AG10803 (cell line): ENCODE measurements at places on chromosomes 4 and X.

GRCh38 chr4:8582436-8582835, 2.2 kb downstream of the GPR78 start:
- DNase-seq, result no peak

DNA sequence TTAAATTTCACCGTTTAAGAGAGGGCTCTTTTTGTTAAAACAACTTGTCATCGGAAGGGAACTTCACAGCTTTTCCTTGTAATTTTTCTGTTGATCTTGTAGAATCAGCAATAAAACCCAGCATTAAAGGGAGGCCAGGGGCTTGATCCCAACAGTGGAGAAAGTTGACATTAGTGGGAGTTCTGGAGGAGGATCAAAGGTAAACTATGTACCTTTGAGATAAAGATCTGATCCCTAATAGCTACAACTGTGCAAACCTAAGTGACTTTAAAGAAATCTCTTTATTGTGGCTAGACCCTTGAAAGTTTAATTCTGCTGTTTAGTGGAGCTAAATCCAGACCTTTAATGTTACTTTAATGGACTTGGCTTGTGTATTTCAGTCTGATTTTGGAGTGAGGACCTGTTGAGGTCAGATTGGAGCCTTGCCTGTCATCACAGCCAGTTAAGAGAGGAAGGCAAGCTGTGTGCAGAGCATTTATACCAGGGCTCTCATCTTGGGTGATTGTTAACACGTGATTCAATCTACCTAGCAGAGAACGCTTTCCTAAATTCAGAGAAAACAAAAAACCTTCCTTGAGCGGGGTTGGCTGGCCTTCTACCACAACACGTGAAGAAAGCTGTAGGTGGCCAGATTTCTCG, 1.7 kb downstream of the DOCK11 start:
- DNase-seq, result no peak

GRCh38 chr4:101400096-101400495, 52.8 kb upstream of the PPP3CA start:
- no peak for DNase-seq

DNA sequence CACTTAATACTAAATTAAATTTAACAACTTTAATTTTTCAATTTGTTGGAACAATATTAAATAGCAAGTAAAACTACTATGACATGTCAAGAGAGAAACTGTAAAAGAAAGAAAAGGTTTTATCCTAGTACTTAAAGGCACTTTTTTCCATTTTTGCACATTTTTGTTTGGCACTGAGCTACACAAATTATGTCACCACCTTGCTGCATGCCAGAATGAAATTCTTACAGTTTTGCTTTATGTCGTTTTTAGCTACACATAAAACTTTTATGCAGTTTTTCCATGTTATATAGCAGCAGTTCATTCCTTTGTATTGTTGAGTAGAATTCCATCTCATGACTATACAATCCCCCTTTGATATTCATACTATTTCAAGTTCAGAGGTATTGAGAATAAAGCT, 99.1 kb upstream of the RXFP1 start:
- DNase-seq, result no peak

DNA sequence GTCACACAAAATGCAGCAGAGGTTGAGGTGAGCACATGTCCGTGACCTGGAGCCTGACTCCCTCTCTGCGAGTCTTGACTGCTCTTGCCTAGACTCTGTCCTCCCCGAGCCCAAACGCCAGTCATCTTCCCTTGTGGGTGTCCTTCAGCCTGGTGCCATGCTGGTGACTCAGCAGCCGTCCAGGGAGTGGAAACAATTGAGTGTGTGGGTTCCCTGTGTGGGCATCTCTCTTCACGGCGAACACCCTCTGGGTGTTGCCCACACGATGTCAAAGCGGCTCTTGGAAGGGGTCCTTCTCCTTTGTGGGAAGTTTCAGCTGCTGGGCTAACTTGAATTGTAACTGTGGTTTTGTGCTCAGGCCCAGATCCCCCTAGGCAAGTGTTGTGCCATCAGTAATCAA, 17.5 kb upstream of the MSANTD1 start:
- DNase-seq, result no peak

- DNase-seq, result no peak
Observed at GRCh38 chr4:137909529-137910309, 332.4 kb downstream of the SLC7A11 start.

DNA sequence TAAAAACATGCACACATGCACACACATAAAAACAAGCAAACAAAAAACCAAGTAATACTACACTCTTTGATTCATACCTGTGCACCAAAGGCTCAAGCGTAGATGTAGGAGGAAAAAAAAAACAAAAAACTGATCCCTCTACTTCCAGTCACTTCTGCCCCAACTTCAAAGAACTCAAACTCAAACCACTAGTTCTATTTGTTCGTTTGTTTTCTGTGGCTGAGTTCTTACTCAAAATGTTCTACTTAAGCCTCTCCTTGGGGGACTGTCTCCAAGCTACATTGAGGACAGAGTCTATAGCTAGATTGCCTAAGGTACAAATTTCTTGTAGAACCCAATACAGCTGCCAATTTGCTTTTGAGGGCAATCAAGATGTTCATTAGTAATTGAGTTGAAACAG, 171.0 kb upstream of the ATOH1 start:
- no peak for DNase-seq
